ENCODE measurements at places on chromosomes 5 and 9.

- DNase-seq, result no peak
Observed at GRCh38 chr9:68678430-68678829, 26.6 kb upstream of the PIP5K1B start.

DNA sequence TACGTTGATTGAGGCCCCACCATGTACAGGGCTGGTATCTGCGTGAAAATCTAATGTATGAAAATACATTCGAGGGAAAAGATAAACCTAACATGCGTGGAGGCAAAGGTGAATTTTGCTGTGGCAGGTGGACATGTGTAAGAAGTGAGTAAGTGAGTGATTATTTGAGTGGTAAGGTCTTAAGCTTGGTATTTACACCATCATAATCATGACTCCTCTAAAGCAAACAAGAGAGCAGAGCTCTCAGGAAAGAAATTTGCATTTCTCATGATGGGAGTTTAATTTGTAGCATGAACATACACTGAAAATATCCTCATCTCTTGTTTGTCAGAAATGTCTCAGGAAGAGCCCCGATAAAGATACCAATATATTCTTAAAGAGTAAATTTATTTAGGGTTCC, 260.6 kb downstream of the PSAT1 start:
- DNase-seq, result no peak

DNA sequence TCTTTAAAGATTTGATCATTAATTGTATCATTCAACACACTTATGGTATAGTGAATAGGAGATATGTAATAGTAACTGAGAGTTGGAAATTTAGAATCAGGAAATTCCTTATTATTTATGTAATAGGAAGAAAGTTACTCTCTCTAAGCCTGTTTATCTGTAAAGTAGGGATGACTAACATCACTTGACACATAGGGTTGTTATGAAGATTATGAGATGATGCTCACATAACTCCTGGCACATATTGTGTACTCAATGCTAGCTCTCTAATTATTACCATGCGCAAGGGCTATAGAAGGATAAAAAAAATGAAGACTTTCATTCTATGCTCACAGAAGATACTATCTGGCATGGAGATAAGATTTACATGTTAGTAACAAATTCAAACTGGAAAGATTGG, 149.9 kb downstream of the ISOC1 start:
- DNase-seq, result no peak

DNA sequence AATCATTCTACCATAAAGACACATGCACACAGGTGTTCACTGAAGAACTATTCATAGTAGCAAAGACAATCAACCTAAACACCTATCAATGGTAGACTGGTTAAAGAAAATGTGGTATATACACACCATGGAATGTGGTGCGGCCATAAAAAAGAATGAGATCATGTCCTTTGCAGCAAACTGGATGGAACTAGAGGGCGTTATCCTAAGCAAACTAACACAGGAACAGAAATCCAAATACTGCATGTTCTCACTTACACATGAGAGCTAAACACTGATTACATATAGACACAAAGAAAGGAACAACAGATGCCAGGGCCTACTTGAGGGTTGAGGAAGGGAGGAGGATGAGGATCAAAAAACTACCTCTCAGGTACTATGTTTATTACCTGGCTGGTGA, 103.8 kb downstream of the DRD1 start:
- DNase-seq, result no peak

DNA sequence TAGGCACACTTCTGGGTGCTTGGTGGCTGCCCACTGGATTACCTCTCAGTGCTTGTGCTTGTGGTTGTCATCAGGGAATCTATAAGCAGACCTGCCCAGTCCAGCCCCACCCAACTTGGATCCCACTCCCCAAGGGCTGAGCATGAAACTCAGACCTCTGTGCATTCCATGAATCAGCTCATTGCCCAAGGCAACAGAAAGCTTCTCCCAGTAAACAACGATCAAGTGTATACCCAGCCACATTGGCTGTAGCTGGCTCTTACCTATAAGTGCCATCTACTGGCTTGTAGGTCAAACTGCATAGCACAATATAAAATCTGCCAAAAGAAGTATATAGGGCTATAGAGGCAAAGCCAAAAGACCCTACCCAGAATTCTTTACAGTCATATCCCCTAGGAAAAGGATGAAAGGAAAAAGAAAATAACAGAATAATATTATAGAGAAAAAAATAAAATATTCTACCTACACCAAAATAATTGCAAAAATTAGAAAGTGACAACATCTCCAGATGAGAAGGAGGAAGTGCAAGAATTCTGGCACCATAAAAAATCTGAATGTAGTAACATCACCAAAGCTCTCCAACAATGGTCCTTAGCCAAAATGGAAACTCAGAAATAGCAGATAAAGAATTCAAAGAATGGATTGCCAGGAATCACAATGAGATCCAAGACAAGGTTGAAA, 321.0 kb upstream of the TRPC7 start:
- DNase-seq, result peak; percentile 78

GRCh38 chr9:131276094-131276888, at the start of gene FAM78A:
TSS of gene FAM78A (minus strand) at chr9:131276510. CDS start at chr9:131276179, 331 bp downstream.
- no peak for DNase-seq

DNA sequence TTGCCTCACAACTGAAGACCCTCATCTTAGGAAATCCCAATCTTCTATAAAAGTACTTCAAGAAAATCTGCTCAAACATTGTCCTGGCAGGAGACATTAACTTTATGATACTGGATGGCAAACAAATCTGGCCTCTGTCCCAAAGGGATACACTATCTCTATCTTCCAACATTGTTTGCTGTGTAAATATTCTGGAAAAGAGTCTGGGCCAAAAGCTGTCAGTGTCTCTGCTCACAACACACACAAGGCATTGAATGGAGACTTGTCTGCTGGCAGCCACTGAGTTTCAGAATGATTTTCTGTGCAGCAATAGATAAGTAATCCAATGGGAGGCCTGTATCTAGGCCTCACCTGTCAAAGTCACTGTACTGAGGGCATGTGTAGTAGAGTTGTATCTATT, 471.1 kb downstream of the DMAC1 start:
- DNase-seq, result no peak

DNA sequence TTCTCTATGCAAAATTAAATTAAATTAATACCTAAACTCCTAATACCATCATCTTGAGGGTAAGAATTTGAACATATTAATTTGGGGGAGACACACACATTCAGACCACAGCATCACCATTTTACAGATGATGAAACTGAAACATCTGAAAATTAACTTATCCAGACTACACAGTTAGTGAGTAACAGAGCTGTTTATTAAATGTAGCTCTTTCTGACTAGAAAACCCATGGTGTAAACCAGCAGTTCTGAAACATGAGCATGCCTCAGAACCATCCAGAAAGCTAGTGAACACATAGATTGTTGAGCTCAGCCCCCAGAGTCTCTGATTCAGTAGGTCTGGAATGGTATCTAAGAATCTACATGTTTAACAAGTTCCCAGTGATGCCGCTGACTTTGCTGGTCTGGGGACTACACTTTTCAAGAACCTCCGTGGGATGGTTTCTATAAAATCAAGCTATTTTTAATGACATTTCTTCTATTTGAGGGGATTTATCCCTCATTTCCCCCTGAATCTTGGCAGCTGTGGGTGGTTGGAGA, 113.5 kb downstream of the RORB start:
- DNase-seq, result no peak

- no peak for DNase-seq
Observed at GRCh38 chr5:141935538-141935937, 11.9 kb downstream of the DELE1 start.

DNA sequence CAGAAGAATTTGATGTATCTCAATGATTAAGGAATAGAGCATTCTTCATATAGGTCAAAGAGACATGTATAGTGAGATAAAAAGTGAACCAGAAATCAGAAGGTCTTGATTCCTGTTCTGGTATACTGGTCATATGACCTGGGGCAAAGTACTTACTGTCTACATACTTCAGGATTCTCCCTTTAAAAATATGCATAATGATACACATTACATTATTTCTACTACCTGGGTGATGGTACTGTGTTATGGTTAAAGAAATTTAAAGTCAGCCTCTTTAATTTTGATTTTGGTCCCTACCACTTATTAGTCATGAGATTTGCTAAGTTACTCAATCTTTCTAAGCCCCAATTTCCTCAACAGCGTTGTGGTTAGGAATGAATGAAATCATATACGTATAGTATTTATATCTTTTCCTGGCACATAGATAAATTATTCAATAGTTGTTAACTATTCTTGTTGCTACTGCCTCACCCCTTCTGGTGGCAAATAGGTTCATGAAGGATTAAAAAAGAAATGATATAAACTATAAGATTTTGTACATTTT, 984.1 kb downstream of the TLE4 start:
- no peak for DNase-seq

- no peak for DNase-seq
Observed at GRCh38 chr9:14170392-14170931, 143.5 kb downstream of the NFIB start.

GRCh38 chr5:50814556-50814955, 148.1 kb downstream of the PARP8 start:
- DNase-seq, result no peak

DNA sequence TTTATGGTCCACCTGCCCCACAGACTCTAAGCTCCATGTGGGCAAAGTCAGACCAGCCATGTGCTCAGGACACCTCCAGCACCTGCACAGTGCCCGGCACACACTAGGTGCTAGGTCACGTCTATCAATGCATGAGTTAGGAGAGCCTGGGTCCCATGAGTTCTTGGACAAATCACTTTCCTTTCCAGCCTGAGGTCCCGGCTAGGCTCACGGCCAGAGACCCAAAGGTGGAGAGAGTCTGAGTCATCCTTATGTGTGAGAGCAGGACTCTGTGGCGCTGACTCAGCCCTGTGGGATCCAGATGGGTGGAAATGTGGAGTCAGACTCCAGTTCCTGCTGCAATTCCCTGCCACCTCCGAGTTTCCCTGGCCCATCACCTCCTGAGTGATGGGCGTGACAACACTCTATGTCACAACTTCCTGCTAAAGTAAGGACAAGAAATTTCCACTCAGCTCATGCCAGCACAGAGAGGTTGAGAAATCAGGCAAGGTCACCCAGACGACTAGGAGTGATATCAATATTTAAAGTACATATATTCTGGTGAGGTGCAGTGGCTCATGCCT, 2.5 kb upstream of the ST6GALNAC4 start:
- no peak for DNase-seq

GRCh38 chr5:25330721-25331120, 685.9 kb upstream of the CDH10 start:
- DNase-seq, result no peak
